Activated CD8-positive, alpha-beta memory T cell treated with anti-CD3 and anti-CD28 coated beads, Interleukin-2, amount 50 U/mL, for 48 hours (primary cell): ENCODE measurements at places on chromosomes 16 and 17.
A peak's percentile ranks its signal among the peaks of the same experiment; 100 is the strongest.

- DNase-seq, result no peak
These were observed 4.7 kb upstream of the NEUROD2 start for GRCh38 chr17:39612291-39612894.

DNA sequence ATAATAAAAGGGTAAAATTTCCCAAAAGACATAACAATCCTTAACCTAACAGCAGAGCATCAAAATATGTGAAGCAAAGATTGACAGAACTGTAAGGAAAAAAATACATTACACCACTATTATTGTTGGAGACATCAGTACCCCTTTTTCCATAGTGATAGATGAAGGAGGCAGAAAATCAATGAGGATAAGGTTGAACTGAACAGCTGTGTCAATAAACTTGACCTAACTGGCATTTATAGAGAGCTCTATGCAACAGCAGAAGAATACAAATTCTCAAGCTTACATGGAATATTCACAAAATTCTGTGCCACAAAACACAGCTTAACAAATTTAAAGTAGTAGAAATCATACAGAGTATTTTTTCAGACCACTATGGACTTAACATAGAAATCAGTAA is 195.0 kb upstream of the ELAC2 start:
- DNase-seq, result no peak

GRCh38 chr17:299546-299945 is 53.1 kb downstream of the RPH3AL start:
- DNase-seq, result no peak

- no peak for DNase-seq
These were observed 24.3 kb upstream of the B4GALNT2 start for GRCh38 chr17:49108318-49108717.

GRCh38 chr16:7236824-7237410 is 95.7 kb upstream of the RBFOX1 start:
- DNase-seq, result no peak

GRCh38 chr17:58702045-58702476 is 9.7 kb downstream of the RAD51C start:
- DNase-seq, result no peak

DNA sequence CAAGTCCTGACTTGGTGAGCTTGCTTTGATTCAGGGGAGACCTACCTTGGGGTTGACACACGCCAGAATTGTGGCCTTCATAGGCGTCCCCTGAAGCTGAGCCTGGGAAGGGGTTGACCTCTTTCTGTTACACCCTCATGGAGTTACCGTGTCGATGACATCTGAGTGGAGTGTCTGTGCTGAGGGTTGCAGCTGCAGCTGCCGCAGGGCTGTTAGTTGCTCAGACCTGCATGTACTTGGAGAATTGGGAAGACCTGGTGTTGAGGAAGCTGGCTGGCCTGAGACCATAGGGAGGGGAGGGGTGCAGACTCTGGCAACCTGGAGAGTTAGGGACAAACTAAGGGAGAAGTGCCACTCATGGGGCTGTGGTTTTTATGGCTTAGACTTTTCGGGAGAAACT is 9.6 kb downstream of the GSE1 start:
- no peak for DNase-seq

DNA sequence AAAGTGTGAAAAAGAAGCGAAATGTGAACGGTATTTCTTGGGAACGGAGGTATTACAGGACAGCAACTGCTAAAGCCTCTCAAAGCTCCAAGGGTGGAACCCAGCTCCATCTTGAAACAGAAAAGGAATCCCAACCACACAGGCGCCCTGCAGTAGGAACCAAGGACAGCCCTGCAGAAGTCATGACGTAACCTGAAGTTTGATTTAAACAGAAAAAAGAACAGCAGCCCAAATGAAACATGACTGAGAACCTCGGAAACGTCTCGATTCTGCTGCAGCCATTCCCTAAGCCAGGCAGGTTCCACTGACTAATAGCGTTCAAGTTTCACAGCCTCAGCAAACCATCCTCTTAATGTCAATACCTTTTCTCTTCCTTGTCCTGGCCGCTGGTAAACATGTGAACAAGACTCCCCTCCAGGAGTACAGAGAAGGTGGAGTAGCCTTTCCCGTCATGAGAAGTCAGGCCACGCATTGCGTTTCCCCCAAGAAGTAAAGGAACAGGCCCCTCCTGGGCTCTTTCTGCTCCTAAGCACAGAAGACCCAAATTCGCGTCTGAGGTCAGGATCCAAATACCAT is 20.1 kb downstream of the SIAH1 start:
- no peak for DNase-seq

GRCh38 chr16:3637371-3637923 is 17.0 kb upstream of the DNASE1 start:
- DNase-seq, result no peak

- DNase-seq, result peak; percentile 17
These were observed 8.2 kb upstream of the LASP1NB start for GRCh38 chr17:38917259-38917658.

GRCh38 chr16:75058806-75059205 is 57.8 kb downstream of the LDHD start:
- no peak for DNase-seq

GRCh38 chr16:48143812-48144368 is 11.9 kb downstream of the ABCC12 start:
- DNase-seq, result no peak

DNA sequence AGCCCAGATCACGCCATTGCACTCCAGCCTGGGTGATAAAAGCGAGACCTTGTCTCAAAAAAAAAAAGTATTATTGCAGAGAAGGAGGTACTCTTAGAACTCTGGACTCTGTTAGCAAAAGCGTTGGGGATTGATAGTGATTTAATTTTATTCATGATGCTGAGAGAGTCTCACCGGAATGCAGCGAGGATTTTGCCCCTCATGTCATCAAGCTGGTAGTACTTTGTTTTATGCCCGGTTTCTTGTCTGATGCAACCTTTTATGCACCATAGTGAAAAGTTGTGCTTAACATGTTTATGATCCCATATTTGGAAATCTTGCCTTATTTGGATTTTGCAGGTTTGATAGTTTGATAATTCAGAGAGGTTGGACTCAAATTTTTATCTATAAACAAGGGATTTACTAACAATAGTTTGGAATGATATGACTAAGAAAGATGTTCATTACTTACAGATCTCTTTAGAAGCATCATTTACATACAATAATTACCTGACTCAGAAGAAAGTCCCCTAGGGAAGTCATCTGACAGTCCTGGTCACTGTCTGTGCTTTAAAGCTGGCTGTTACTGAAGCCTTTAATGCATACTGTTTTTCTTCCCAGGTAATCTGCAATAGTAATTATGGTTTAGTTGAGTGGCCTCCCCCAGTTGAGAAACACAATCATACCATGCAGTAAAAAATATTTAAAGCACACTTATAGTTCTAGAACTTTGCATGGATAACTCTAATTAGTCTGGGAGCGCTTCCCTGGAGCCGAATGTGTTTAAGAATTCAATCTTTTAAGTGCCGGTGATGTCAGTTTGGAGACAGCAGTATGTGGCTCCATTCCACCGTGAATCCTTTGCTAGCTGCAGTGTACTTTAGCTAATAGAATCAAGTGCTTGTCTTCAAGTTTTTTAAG is 120.9 kb downstream of the PRKCA start:
- DNase-seq, result no peak

DNA sequence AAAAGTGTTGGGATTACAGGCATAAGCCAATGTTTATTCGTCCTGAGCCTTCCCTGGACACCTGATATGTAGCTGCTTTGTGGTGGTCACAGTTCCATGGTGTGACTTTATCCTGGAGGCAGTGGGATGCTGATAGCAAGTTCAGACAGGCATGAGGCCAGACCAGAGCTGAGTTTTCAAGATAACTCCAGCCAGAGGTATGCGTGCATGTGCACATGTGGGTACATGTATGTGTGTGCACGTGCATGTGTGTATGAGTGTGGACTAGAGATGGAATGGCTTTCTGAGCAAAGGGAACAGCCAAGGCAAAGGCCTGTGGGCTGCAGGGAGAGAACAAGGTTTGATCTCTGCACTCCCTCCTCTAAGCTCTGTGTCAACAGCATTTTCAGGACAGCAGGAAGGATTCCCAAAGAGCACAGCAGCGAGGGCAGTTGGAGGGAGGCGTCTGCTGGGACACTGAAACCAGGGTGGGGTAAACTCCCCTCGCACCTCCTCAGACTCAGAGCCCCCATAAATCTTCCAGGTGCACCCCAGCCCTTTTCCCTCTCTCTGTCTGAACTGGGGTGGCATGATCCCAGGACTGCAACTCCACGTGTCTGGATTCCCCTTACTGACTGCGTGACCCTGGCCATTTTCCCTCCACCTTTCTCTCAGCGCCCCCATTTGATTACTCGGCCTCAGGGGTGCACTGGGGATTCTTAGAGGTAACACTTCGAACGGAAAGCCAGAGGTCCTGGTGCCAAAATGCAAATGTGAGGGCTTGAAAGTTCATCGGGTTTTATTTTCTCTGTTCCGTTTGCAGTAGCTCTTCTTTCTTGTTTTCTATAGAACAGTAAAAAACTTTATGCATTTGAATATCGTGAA is 15.3 kb downstream of the NLRC5 start:
- DNase-seq, result no peak

DNA sequence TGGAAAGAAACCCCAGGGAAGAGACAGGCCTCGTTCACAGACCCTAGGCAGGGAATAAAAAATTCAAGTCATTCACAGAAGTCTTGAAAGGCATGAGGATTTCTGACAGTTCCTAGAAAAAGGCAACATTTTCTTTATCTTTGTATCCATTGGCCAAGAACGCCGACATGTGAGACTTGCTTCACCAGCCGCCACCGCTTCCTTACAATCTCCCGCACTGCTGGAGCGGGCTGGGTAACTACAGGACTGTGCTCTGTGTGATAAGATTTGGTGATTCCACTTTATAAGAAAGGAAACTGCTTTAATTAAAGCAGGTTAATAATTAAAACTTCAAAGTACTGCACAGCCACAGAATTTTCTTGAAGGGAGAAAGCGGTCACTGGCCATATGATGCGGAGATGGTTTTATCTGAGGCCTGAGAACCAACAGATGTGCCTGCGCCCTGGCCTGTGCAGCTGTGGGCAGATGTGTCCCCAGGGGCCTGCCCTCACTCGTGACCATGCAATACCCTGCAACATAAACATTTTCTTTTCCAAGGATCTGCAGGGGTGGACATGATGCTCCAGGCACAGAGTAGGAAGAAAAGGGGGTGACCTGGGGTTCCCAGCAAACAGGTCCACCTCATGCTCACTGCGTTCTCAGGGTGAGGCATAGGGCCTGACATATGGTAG is 13.0 kb upstream of the LGALS3BP start:
- DNase-seq, result no peak

- DNase-seq, result no peak
These were observed 9.1 kb downstream of the DEXI start for GRCh38 chr16:10932959-10933710.

DNA sequence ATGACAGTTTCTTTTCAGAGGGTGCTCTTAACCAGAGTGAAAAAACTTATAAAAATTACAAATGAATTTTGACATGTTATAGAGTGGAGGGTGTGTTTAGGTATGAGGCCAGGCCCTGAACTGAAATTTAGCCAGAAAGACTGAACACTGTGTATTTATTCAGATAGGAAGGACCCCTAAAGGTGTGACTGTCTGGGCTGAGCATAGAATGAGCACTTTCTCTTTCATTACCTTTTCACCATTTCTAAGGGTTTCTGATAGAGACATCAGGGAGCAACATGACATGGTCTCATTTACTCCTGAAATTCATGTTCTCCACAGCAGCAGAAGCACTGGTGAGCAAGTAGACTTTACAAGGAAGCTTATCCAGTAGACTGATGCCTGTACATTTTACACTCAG is 32.9 kb downstream of the MRTFB start:
- no peak for DNase-seq

DNA sequence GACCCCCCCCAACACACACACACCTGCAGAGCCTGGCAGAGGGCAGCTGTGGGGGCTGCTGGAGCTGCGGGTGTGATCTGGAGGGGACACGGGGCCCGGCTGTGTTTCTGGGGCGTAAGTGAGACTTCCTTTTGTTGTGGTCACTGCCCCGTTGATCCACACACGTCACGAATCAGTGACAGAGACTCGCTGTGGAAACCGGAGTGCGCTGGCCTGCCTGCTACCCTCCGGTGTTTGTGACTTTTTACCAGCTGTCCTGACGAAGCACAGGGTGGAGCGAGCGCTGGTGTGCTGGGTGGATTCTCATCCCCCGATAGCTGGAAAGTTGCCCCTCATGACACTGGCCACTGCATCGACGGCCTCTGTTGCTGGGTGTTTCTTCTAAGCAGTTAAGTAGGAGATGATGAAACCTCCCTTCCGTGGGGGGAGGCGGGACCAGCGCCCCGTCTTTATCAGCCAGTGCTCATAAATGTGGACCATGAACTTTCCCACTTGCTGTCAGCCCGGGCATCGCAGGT is 2.3 kb downstream of the METRNL start:
- DNase-seq, result no peak

DNA sequence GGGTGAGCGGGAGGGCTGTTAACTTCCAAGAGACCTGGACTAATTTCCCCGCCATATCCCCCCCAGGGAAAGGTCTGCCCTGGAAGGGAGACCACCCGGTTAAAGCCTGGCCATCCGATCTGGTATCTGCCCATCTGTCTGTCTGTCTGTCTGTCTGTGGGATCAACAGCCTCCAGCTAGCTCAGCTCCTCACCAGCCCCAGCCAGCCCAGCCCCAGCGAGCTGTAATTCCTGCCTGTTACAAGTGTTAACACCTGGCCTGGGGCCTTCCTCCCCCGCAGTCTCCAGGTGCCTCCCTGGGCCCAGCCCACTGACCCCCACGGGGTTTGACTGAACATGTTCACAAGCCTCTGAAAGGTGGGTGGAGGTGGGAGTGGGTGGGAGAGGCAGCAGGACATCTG is 4.0 kb downstream of the WNT3 start:
- no peak for DNase-seq

- no peak for DNase-seq
These were observed 387.1 kb upstream of the TNRC6C start for GRCh38 chr17:77571155-77571981.

- DNase-seq, result no peak
These were observed 883 bp upstream of the TAF15 start for GRCh38 chr17:35808240-35808961.

DNA sequence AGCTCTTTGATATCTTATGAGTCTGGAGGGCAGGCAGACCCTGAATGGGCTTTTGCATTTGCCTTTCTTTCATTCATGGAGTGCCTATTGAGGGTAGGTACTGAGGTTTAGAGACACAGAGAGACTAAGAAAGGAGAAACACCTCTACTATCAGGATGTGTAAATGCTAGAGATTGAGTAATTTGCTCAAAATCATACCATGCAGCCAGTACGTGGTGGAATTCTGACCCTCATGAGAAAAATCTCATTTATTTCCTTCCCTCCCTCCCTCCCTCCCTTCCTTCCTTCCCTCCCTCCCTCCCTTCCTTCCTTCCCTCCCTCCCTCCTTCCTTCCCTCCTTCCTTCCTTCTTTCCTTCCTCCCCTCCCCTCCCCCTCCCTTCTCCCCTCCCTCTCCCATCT is 18.4 kb upstream of the NFATC3 start:
- no peak for DNase-seq
